Muscle of leg (tissue), 16 donors: ENCODE measurements at places on chromosomes 2 and 18. TPM values are rescaled to one million over a fixed set of nuclear protein-coding genes. Genes with fewer than 3 reads are reported as not detected.

Gene ZBTB7C
- polyA plus RNA-seq: 5.6 TPM

GRCh38 chr2:109719871-109720270 lies 74.2 kb upstream of the RGPD5 start:
- H3K27me3 ChIP-seq: no peaks in the 10 kb centered on the region
- H3K4me1 ChIP-seq: peaks cover 4% of the 10 kb centered on the region

DNA sequence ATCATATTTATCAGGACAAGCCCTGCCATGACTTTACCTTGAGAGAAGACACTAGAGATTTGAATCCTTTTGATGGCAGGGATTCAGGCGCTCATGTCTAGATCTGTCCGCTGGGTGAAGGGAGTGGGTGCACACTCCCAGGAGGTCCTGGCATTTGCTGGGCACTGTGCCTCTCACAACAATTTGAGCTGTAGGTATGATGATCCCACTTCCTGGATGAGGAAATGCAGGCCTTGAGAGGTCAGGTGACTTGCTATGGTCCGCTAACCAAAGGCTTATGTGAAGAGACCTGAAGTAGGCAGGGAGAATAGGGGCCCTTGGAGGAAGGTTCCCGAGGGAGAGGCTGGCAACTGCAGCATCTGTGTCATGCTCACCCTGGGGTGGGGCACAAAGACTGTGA lies 206.1 kb downstream of the HAUS1 start:
- no peak overlapping the region for H3K27ac ChIP-seq
- no peak for DNase-seq
- no peaks in the 10 kb centered on the region for H3K4me1 ChIP-seq
- no peaks in the 10 kb centered on the region for H3K36me3 ChIP-seq

- no peaks in the 10 kb centered on the region for H3K4me1 ChIP-seq
- no peak overlapping the region for H3K4me3 ChIP-seq
- H3K27ac ChIP-seq: no peak overlapping the region
Observed at GRCh38 chr18:4232656-4233055, 222.5 kb downstream of the DLGAP1 start.

- no peaks in the 10 kb centered on the region for H3K36me3 ChIP-seq
- peaks cover 58% of the 10 kb centered on the region for H3K27me3 ChIP-seq
- H3K4me3 ChIP-seq: no peak overlapping the region
- peaks cover 49% of the 10 kb centered on the region for H3K4me1 ChIP-seq
- no peak overlapping the region for H3K27ac ChIP-seq
- DNase-seq: no peak
Observed at GRCh38 chr2:26850505-26850904, 2.6 kb downstream of the DPYSL5 start.

DNA sequence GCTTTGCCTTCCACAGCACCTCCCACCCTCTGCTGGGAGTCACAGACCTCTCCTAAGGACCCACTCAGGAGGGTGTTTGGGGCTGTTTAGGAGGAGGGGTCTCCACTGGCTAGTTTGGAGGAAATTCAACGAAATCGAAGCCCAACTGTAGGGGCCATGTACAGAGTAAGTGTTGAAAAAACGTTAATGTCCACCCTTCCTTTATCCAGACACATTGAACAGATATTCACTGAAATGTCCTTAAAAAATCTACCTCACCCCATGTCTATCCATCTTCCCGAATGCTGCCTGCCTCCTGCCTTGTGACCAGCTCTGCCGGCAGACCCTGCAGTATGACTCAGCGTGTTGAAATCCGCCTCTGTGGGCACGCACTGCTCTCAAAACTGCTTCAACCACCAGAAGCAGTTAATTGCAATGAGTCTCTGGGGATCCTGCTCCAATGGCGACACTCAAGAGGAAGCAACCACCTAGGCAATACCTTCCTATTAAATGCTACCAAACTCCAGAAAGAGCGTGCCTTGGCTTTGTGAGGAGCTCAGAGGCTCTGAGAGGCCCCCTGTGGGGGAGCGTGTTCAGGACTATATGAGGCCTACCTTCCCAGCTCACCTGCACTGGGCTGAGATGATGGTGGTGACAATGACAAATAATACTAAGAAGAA lies 61.4 kb upstream of the RTN4 start:
- H3K4me3 ChIP-seq: no peak overlapping the region
- no peaks in the 10 kb centered on the region for H3K27me3 ChIP-seq
- peak; percentile 79 for DNase-seq
- H3K36me3 ChIP-seq: no peaks in the 10 kb centered on the region
- H3K27ac ChIP-seq: peak overlapping the region; percentile 94

DNA sequence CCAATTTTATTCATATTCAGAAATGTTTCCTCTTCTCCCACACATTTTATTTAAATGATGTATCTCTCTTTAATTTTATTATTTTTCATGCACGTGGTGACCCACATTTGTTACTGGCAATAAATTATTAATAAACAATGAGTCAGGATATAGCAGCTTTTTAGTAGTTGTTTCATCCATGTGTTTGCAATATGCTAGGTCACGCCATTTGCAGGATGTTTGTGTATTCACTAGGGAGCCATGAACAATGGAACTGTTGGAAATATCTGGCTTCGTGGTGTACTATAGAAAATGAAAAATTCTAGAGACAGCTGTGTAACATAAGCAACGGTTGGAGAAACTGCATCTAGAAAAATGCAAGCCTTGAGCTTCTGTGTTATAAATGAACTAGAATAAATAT lies 176.0 kb upstream of the COL3A1 start:
- H3K4me1 ChIP-seq: no peaks in the 10 kb centered on the region
- no peaks in the 10 kb centered on the region for H3K27me3 ChIP-seq
- no peak overlapping the region for H3K4me3 ChIP-seq
- peak overlapping the region; percentile 85 for H3K27ac ChIP-seq
- no peaks in the 10 kb centered on the region for H3K36me3 ChIP-seq
- peak; percentile 99 for DNase-seq

Gene NYAP2
- polyA plus RNA-seq: 0.82 TPM

DNA sequence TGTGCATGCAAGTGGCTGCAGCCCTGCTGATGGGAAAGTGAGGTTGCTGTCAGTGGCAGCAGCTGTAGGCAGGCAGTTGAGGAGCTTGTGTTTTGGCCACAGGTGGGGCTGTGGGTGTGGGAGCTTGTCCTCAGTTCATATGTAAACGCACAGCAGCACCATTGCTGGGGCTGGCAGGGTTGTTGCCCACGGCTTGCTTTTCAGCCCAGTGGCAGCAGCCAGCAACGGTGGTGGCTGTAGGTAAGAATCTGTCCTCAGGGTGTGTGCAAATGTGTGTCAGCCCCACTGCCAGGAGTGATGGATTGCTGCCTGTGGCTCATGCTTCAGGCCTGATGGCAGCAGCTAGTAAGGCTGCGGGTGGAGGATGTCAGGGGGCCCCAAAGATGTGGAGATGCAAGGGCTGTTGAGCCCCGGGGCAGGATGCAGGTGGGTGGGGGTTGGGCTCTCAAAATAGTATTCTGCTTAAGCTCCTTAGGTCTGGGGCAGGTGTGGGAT lies 141.3 kb upstream of the THUMPD2 start:
- no peak overlapping the region for H3K27ac ChIP-seq
- H3K27me3 ChIP-seq: no peaks in the 10 kb centered on the region
- H3K36me3 ChIP-seq: no peaks in the 10 kb centered on the region

GRCh38 chr2:50385349-50385748 lies 646.6 kb downstream of the NRXN1 start:
- no peak overlapping the region for H3K4me3 ChIP-seq
- no peak for DNase-seq
- H3K4me1 ChIP-seq: no peaks in the 10 kb centered on the region
- H3K36me3 ChIP-seq: no peaks in the 10 kb centered on the region

GRCh38 chr2:167592441-167592840 lies 655.0 kb downstream of the STK39 start:
- DNase-seq: no peak
- no peaks in the 10 kb centered on the region for H3K4me1 ChIP-seq
- H3K36me3 ChIP-seq: no peaks in the 10 kb centered on the region
- no peak overlapping the region for H3K4me3 ChIP-seq
- no peaks in the 10 kb centered on the region for H3K27me3 ChIP-seq
- H3K27ac ChIP-seq: no peak overlapping the region

- H3K27ac ChIP-seq: no peak overlapping the region
- DNase-seq: peak; percentile 62
- no peaks in the 10 kb centered on the region for H3K36me3 ChIP-seq
- no peak overlapping the region for H3K4me3 ChIP-seq
- H3K4me1 ChIP-seq: peaks cover 2% of the 10 kb centered on the region
- no peaks in the 10 kb centered on the region for H3K27me3 ChIP-seq
Observed at GRCh38 chr2:45404807-45405297, 206.2 kb downstream of the SRBD1 start.

Gene SPDYA
- polyA plus RNA-seq: 2.1 TPM

GRCh38 chr2:209422191-209422754 lies 1.6 kb upstream of the MAP2 start:
- H3K36me3 ChIP-seq: no peaks in the 10 kb centered on the region
- no peak overlapping the region for H3K4me3 ChIP-seq
- peaks cover 13% of the 10 kb centered on the region for H3K4me1 ChIP-seq

DNA sequence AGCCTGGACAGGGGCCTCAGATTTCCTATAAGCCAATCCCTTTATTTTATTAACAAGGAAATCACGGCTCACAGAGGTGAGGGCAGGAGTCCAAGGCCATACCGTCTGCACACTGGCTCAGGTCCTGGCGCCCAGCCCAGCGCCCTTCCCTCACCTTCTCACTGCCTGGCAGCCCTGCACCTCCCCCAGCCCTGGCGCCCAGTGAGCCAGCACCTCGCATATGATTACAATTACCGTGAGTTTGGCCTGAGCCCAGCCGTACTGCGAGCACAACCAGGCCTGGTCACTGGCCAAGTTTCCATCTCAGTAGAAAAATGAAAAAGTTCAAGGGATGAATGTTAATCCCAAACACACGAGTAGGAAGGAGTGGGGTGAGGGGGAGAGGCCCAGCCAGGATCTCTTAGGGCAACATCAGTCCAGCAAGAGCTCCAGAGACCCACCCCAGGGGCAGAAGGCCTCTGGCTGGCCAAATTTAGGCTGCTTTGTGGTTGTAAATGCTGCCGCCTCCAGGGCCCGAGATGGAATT lies 68.4 kb downstream of the MCFD2 start:
- H3K4me3 ChIP-seq: no peak overlapping the region
- H3K36me3 ChIP-seq: no peaks in the 10 kb centered on the region
- peaks cover 7% of the 10 kb centered on the region for H3K27me3 ChIP-seq
- peak overlapping the region; percentile 89 for H3K27ac ChIP-seq

Gene NT5C1B
- polyA plus RNA-seq: 0.28 TPM

DNA sequence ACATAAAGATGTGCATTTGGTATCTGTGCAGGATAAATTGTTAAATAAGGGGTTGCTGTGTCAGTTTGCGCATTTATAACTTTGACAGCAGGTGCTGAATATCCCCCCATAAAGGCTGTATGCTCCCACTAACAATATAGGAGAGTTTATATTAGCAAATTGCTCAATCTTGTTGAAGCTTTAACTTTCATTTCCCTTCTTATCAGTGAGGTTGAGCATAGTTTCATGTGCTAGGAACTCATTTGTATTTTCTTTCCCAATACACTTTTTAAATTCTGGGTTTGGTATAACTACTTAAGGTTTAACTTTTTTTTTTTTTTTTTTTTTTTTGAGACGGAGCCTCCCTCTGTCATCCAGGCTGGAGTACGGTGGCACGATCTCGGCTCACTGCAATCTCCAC lies 89.0 kb downstream of the FAM117B start:
- no peak for DNase-seq
- no peaks in the 10 kb centered on the region for H3K4me1 ChIP-seq
- no peaks in the 10 kb centered on the region for H3K36me3 ChIP-seq
- H3K27ac ChIP-seq: no peak overlapping the region

Gene SP140L
- 3.6 TPM for polyA plus RNA-seq

Gene GPR45
- polyA plus RNA-seq: not detected

Gene ANKRD30B
- 0.09 TPM for polyA plus RNA-seq

DNA sequence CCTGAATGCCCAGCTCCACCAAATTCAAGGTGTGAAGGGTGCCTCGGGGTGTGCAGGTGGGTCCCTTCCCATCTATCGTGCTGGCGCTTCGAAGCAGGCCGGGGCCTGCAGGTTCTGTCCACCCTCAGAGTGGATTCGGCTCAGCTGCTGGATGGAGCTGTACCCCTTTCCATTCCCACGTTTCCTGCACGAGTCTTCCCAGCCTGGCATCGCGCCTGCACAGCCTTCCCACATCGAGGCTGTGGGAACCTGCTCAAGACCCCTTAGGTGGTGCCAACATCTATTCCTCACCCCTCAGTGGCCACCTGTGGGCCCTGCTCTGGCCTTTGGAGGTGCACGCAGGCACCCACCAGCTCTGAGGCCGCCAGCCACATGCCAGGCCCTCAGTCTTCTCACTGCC lies 65.7 kb downstream of the PDCL3 start:
- H3K4me3 ChIP-seq: no peak overlapping the region
- DNase-seq: no peak
- H3K36me3 ChIP-seq: no peaks in the 10 kb centered on the region
- no peaks in the 10 kb centered on the region for H3K27me3 ChIP-seq

Gene LTBP1
- 82.3 TPM for polyA plus RNA-seq

GRCh38 chr2:39779927-39780326 lies 869 bp upstream of the THUMPD2 start:
- H3K4me1 ChIP-seq: peaks cover 8% of the 10 kb centered on the region
- peaks cover 2% of the 10 kb centered on the region for H3K36me3 ChIP-seq
- DNase-seq: no peak
- H3K27ac ChIP-seq: peak overlapping the region; percentile 54
- no peak overlapping the region for H3K4me3 ChIP-seq

Gene DSC2
- 3.9 TPM for polyA plus RNA-seq

- H3K4me3 ChIP-seq: no peak overlapping the region
- no peaks in the 10 kb centered on the region for H3K36me3 ChIP-seq
- peaks cover 9% of the 10 kb centered on the region for H3K27me3 ChIP-seq
- no peak overlapping the region for H3K27ac ChIP-seq
- peaks cover 4% of the 10 kb centered on the region for H3K4me1 ChIP-seq
Observed at GRCh38 chr18:31493171-31493570, 4.8 kb upstream of the DSG2 start.

DNA sequence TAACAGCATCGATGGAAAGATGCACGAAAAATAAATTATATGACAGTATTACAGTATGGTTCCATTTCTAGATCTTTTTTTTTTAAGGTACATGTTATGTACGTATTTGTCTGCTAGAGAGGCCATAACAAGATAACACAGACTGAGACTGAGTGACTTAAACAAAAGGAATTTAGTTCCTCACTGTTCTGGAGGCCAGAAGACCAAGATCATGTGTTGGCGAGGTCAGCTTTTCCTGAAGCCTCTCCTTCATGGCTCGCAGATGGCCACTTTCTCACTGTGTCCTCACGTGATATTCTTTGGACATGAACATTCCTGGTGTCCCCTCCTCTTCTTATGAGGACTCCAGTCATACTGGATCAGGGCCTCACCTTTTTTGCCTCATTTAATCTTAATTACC lies 177.4 kb downstream of the CAPN13 start:
- no peaks in the 10 kb centered on the region for H3K36me3 ChIP-seq
- H3K27me3 ChIP-seq: no peaks in the 10 kb centered on the region
- H3K4me1 ChIP-seq: no peaks in the 10 kb centered on the region
- H3K27ac ChIP-seq: no peak overlapping the region
- no peak for DNase-seq
- no peak overlapping the region for H3K4me3 ChIP-seq

- H3K27ac ChIP-seq: no peak overlapping the region
- no peaks in the 10 kb centered on the region for H3K27me3 ChIP-seq
- no peaks in the 10 kb centered on the region for H3K36me3 ChIP-seq
- no peak for DNase-seq
Observed at GRCh38 chr2:217142649-217143266, 282.9 kb upstream of the TNP1 start.

DNA sequence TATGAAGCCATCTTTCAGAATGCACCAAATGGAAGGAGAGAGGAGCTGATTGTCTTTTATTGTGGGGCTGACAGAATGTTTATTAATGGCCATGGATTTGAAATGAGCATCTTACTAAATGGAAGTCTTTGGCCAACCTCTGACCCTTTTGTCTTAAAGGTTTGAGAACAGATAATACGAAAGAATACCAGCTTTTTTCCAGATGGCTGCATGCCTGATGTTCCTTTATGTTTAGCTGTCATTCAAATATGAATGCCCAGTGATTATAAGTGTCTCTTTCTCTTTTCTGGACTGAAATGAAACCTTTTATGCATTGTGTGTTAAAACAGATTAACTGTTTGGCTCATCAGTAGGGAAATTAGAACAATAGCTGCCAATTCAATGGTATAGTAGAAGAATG lies 46.0 kb downstream of the PARD3B start:
- H3K27ac ChIP-seq: no peak overlapping the region
- no peaks in the 10 kb centered on the region for H3K36me3 ChIP-seq
